Adrenal gland (tissue), 19 donors: ENCODE measurements at places on chromosomes 2 and 18.

GRCh38 chr2:19839438-19839837 lies 62.3 kb downstream of the TTC32 start:
- no peak for DNase-seq

DNA sequence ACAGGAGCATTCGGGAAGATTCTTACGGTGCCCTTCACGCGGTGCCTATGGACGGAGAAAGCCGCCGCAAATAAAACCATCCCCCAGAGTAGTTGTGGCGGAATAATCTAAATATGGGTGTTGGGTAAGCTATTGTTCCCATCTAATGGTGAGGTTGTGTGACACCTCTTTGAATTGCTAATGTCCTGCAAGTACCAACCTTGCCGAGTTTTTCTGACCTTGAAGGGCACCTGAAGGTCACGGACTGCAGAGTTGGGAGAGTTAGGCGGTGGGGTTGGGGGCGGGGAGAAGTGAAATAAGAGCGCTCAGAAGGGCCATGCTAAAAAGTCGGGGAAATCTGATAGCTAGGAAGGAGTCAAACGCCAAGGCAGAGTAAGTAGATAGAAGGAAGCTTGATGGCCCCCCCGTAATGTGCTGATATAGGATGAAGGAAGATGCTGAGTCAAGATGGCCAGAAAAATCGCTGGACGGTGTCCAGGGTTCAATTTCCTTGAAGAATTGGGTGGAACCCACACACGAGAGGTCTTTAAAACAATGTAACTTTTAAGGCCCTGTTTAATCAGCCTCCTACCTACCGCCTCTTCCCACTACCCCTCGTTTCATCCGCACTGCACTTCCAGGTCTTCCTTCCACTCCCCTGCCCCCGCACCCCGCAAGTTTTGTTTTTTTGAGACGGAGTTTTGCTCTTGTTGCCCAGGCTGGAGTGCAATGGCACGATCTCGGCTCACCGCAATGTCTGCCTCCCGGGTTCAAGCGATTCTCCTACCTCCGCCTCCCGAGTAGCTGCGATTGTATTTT lies 600 bp downstream of the KATNAL2 start:
- DNase-seq = peak; percentile 46

GRCh38 chr2:167869200-167869599 lies 378.2 kb downstream of the STK39 start:
- DNase-seq = no peak

DNA sequence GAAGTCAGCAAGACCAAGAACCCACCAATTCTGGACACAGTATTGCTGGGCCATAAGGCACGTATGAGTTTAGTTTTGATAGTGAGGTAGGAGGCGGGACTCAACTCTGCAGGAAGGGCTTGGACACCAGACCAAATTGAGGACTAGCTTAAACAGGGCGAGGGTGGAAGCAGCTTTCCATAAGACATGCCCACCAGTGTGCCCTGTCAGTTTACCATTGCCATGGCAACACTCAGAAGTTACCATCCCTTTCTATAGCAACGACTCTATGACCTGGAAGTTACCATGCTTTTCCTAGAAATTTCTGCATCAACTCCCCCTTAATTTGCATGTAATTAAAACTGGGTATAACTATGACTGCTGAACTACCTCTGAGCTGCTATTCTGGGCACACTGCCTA lies 2.8 kb downstream of the M1AP start:
- DNase-seq = no peak

DNA sequence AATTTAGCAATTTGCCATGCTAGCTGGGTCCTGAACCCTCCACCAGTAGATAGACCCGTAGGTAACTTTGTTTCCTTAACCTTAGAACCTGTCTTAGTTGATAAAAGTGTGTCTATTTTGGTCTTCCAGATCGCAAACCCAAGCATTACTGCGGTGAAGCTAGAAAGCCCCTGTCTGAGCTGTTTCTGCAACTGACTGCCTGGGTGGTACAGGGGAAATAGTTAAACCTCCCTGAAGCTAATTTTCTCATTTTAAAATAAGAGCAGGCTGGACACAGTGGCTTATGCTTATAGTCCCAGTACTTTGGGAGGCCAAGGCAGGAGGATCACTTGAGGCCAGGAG lies 101.7 kb upstream of the MSH2 start:
- no peak for DNase-seq

DNA sequence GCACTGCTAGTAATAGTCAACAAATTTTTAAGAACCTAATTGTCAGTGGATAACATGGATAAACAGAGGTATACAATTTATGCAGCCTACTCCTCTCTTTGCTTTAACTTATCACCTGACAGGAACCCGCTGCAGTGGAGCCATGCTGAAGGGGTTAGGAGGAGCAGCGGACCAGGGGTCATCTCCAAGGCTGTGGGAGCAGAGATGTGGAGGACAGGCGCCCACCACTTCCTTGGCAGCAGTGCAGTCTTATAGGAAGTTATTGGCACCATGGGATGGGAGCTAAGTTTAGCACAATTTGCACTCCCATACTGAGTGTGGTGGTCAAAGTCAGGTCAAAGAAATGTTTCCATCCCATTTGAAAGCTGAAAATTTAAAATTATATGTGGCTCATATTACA lies 35.6 kb downstream of the HDLBP start:
- DNase-seq = no peak

GRCh38 chr18:2223449-2223848 lies 347.9 kb downstream of the METTL4 start:
- no peak for DNase-seq

- DNase-seq = no peak
These were observed 118.3 kb upstream of the KLHL14 start for GRCh38 chr18:32891130-32891529.

DNA sequence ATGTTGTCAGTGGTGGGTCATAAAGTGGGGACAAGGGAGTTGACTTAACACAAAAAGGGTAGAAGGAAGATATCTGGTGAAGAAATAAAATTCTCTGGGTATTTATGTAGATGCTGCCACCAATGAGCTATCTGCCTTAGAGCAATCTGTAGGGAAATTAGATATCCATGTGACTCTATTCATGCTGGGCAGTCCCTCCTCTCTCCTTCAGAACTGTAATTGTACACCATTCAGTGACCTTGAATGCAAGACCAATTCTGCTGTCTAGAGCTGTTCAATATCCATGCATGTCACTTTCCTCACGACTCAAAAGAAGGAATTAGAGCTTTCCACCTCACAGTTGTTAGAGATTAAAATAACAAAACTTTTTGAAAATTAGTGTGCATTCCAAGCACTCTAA lies 28.6 kb upstream of the TDRD15 start:
- DNase-seq = no peak

GRCh38 chr2:62287899-62288880 lies 92.3 kb downstream of the B3GNT2 start:
- peak; percentile 79 for DNase-seq

DNA sequence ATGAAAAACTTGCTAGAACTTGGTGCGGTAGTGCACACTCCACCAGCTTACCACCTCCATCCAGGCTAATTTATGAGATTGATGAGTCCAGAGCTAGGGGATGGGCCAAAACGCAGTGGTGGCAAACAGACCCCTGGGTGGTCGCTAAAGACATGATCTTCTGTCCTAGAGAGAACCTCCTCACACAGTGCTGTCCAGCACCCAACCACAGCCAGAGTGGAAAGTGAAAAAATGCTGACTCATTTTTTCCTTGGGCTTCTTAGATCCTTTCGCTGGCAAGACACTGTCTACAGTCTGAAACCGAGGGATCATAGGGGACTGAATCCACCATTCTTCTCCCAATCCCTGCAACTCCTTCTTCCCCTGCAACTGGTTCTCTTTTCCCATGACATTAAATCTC lies 4.1 kb downstream of the ANTXR1 start:
- DNase-seq = no peak

- DNase-seq = no peak
These were observed 132.8 kb upstream of the TTC39C start for GRCh38 chr18:23881778-23882177.

DNA sequence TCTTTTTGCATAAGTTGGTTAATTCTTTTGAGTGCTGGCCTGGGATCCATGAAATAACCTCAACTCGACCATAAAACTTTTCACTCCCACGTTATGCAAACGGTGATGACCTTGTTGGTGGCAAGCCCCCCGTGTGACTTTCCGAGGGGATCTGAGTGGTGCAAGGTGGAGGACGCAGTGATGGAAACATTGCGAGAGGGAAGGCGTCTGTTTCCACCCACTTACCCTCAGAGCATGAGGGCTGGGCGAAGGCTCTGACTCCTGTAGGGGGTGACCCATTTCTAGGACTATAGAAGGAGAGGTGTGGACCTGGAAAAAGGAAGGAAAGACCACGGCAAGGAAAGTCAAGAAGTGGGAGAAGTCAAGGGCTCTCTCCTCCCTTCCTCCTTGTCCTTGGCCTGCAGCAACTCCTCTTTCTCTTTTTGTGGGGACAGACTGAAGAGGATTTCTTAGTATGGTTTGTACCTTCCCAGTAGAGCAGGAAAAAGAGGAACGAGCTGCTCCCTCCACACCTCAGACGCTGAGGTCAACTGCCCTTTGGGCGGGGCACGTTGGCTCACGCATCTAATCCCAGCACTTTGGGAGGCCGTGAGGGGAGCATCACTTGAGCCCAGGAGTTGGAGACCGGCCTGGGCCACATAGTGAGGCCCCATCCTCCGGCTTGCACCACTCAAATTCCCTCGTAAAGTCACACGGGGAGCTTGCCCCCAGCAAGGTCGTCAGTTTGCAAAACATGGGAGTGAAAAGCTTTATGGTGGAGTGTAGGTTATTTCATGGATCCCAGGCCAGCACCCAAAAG lies 15.5 kb upstream of the CD8A start:
- DNase-seq = no peak

GRCh38 chr18:12420821-12421421 lies 13.2 kb downstream of the PRELID3A start:
- DNase-seq = no peak

DNA sequence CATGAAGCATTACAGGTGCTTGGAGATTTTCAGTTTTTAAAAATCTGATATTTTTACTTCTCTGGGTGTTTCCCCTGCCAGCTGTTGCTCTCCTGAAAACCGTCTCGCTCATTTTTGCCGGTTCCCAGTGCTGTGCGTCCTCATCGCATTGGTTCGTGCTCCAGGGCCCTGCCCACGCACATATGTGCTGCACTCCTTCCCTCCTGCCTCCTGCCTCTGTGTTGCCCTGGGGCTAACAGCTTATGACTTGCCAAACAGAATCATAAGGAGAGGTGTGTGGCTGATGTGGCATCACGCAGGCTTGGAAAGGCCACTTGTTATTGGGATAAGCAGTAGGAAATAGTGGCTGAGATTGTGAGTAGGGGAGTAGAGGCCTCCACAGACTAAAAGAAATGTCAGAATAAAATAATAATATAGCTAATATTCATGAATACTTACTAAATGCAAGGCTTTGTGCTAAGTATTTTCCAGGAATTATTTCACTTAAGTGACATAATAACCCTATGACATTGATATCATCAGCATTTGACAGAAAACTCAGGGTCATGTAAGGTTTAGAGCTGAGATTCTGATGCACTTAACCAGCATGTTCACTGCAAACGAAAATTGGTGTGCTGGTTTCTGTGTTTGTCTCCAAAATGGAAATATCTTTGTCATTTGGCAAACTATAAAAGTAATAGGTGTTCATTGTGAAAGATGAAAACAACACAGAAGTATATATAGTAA lies 53.5 kb downstream of the SLC4A1AP start:
- DNase-seq = peak; percentile 77

DNA sequence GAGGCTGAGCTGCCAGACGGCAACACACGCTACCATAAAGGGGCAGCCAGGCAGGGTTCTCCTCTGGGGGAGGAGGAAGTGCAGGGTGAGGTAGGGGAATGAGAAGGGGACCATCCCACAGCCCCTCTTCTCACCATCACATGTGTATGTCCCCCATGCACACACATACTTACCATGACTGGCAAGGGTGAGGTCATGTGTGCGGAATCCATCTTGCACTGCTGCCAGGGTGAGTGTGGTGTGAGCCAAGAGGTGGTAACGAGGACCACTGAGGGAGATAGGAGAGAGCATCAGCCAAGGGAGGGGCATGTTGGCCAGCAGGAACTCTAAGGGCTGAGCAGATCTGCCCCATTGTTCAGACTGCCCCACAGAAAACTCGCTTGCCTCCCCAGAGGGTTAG lies 7.1 kb downstream of the WDR54 start:
- DNase-seq = no peak

- no peak for DNase-seq
These were observed 446 bp upstream of the COPS7B start for GRCh38 chr2:231785822-231786176.

DNA sequence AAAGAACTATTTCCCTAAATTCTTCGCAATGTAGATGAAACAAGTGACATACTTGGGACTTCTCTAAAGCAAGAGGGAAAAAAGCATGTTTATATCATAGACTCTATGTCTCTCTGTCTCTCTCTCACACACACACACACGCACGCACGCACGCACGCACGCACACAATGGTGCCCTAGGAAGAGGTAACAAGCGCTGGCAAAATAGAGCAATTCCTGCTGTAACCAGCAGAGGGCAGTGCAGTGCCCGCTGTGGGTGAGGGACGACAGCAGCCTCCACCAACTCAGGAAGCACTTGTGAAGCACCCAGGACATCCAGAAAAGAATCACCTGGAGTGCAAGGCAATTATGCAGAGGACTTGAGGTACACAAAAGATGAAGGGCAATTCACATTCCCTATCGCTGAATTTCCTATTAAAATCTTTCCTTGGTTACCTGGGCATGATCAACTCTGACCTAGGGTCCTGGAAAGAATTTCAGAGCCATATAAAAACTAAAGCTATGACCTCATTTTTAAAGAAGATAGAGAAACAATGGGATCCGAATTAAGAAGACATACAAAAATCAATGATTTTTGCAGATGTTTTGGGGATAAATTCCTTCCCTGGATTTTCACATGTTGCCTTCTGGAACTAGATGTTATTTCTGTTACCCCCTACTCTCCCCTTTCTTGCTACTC lies 166.4 kb downstream of the PDE11A start:
- peak; percentile 54 for DNase-seq

DNA sequence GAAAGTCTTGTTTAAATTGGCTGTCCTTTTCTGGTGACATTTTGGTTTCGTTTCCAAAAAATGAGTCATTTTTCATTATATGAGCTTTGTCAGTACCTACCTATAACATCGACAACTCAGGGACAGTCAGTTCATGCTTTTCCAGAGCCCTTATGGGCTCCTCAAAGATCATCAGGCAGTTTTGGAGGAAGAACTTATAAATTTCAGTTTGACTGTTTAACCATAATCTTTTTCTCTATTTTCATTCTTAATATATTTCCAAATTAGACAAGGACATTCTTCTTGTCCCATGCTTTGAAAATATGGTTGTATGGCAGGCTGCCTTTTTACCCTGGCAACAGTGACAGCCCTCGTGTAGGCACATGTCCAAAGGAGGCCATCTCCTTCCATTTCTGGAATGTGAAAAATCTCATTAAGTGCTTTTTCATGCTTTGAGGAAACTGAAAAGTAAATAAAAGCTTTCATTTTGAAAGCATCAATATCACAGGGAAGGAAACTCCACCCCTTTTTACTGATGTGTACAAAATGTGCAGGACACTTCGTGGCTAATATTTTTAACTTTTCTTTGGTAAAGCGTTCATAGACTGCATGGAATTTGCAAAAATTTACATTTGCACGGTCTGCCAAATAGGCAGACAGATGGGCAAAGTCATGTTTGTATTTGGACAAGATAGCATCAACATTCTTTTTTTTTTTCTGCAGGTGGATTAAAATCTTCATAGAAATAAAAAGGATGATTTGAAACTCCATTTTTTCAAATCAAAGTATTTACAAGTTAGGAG lies 7.2 kb upstream of the PROC start:
- peak; percentile 75 for DNase-seq

- DNase-seq = no peak
These were observed 90.2 kb downstream of the ACTR2 start for GRCh38 chr2:65317841-65318240.
